ENCODE measurements at places on chromosomes 2 and 18.

DNA sequence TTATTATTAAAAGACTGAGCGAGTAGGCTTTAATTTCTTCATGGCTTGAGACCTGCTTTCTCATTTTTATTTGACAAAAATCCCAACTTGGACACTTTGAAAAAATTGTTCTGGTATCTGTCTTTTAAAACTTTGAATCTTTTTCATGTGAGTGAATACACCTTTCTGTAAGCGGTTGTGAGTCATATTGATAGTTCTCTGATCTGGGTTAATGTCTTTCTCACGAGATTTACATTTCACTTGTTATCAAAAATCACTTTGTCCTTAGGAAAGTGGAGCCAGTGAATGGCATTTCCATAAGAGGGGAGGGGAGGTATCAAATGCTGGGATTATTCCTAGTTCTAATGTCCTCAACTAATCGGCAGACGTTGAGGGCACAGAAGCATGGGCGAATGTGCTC is 36.3 kb downstream of the ATP9B start:
- DNase-seq: no peak

DNA sequence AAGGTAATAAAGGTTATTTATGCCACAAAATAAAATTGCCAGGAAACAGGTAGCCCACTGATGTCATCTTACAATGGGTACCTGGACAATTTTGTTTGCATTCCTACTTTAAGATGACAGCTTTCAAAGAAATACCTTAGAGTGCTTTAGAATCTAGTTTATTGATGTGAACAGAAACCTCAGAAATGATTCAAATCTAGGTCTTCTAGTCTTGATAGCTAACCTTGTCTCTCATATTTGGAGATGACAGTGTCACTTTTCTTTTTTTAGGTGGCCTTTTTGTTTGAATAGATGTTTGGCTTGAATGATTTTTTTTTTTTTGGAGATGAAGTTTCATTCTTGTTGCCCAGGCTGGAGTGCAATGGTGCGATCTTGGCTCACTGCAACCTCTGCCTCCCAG is 69.1 kb downstream of the PIK3C3 start:
- no peak for DNase-seq

DNA sequence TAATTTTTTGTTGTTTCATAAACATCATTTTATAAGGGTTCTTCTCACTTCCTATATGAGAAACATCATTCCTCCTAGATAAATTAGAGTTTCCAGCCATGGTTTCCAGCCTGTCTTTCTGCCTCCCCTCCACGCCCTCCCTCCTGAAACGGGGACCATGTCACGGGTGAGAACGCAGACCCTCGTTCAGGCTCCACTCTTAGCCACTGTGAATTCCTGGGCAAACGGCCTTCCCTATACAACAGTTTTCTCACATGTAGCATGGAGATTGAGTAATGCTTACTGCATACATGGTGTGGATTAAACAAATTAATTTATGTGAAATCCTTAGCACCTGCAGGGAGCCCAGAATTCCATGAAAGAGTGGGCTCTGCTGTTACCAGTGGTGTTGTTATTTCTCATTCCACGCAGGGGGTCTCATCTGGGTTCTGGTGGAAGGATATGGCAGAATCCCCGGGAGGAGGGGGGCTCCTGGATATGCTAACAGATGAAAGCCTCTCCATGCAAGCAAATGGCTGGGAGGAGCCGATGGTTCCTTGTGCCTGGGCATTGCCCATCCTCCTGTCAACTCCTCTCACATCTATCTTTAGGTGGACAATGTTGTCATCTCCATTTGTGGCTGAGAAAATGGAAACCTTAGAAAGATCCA is 54.0 kb upstream of the TWIST2 start:
- no peak for DNase-seq

DNA sequence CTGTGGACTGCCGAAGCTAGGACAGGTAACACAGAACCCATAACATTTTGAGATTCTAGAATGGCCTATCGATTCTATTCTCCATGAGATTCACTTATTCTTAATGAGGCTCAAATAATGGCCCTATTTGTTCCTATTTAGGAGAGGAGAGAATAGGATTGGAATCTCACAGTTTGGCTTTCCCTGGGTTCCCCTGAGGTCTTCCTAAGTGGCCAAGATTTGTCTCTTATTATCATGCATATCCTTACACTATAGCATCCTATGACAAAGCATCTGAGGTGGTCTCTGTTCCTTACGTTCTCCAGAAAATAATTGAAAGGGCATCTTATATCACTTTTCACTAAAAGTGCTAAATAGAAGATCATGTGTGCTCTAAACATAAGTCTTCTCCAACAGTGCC is 9.5 kb downstream of the WDPCP start:
- no peak for DNase-seq

DNA sequence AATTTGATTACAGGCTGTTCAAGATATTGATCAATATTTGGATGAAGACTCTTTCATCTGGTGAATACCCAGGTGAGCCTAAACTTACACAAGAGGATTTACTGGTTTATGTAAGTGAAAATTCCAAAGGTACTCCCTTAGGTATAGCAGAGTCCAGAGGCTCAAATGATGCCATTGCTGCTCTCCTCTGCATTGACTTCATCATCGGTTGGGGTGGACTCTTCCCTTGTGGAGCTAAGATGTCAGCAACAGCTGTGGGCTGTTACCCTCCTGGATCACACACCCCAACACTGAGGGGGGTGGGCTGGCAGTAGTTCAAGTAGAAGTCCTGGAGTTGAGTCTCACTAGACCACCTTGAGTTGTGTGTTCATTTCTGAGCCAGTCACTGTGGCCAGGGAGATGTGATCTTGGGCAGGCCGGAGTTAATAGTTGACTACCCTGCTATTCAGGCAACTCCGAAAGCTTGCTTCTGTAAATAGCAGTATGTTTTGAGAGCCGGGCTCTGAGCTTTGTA is 236.9 kb downstream of the PTPRM start:
- DNase-seq: no peak

- no peak for DNase-seq
Measured at GRCh38 chr2:126837966-126838715, 60.5 kb upstream of the TEX51 start.

DNA sequence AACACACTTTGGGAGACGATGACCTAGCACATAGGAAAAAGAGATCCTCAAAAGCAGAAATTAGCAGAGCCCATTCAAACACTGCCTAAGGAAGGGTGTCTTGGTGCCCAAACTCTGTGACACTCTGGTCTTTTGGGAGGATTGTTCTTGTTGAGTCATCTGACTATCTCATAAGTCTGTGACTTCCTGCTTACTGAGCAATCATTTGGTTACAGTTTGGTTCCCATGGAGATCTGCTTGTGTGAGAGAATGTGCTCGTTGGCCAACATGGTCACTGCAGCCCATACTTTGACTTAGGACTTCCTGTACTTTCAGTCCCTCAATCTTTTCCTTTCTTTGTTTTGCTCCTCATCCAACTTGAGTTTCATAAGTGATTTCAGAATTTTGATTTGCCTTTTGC is 602.9 kb downstream of the NYAP2 start:
- DNase-seq: no peak

GRCh38 chr2:136363470-136363869 is 245.5 kb upstream of the CXCR4 start:
- no peak for DNase-seq

DNA sequence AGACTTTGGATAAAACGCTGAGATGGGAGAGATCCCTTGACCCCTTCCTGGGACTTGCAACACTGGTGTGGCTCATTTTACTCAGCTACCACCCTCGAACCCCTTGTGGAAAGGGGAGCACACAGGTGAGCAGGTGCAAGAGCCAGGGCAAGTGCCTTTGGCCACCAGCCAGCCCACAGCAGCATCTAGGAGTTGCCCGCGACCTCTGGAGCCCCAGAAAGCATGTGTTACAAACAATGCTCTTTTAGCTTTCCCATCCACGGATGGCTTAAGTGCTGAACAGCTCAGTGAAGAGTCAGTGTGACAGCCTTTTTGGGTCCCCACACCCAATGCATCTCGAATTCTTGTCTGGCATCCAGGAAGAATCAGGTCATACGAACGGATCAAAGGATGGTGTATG is 197.8 kb downstream of the MEMO1 start:
- DNase-seq: no peak

DNA sequence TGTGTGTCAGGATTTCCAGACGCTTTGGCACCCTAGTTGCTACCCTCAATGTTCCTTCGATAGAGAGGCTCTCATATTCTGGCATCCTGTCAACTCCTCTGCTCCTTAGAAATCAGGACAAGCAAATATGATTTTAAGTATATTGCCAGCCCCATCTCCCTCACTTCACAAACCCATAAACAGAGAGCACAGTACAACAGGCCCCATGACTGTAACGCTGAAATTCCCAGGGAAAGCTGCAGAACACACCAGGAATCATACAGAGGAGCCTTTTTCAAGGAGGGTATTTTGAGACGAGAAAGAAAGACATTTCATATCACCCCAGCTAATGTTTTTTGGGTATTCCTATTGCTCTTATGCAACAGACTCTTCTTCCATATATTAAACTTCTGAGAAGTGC is 162.9 kb downstream of the NAPG start:
- DNase-seq: no peak

- no peak for DNase-seq
Measured at GRCh38 chr2:46135958-46136357, 161.2 kb upstream of the EPAS1 start.

- no peak for DNase-seq
Measured at GRCh38 chr2:176115883-176116813, at the start of gene HOXD10. TSS of gene HOXD10 (plus strand) at chr2:176116778. CDS start at chr2:176116834, 56 bp downstream.

DNA sequence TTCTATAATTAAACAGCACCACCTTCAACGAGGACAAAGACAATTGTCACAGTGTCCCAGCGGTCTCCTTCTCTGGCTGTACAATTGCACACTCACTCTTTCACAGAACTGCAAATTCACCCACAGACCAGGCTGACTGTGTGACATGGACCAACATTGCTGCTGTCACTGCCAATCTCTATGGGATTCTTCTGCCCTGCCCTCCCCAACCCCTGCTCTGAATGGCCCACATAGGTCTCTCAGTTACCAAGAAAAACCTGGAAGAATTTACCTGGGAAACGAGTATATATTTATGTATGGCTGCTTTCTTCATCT is 26.5 kb downstream of the LRRC30 start:
- no peak for DNase-seq

DNA sequence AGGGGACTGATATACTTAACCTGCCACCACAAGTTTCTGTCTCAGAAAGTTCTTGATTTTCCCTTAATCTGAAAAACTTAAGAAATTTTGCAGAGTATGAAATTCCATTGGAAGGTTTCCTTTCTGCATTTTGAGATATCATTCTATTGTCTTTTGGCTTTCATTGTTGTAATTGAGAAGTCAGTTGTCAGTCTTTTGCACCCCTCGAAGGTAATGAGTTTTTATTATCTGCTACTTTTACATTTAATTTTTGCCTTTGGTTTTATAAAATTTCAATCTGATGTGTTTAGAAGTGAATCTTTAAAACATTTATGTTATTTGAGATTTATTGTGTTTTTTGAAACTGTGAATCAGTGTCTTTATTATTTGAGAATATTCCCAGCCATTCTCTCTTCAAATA is 4.8 kb upstream of the IL36A start:
- DNase-seq: no peak

DNA sequence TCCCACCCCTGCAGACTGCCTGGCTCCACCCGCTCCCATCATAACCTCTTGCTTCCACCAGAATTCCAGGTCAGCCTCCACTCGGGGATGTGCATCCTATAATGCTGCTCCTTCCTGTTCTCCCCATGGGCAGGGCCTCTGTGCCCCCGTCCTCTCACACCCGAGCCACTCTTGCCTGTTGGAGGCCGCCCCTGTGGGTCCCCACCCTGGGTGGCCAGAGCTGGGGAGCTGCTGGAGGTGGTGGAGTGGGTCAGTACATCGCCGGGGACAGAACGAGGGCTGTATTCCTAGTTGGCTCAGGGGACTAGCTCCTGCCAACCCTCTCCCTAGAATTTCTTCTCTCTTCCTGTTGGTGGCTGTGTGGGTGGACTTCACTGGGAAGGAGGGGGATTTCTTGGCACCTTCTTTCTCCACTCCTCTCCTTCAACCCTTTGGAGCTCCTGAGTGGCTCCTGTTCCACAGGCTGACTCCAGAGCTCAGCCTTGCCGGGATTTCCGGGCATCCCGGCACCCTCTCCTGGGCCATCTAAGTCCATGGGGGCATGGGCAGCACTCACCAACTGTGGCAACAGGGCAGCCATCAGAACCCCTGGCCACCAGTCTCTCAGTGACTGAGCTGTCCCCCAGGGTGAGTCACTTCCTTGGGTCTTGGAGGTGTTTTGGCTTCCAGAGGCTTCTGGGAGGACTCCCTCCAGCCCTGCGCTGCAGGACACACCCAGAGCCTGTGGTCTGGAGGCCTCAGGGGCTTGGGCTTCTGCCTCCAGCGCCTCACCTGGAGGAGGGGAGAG is 88.2 kb upstream of the MCFD2 start:
- no peak for DNase-seq

DNA sequence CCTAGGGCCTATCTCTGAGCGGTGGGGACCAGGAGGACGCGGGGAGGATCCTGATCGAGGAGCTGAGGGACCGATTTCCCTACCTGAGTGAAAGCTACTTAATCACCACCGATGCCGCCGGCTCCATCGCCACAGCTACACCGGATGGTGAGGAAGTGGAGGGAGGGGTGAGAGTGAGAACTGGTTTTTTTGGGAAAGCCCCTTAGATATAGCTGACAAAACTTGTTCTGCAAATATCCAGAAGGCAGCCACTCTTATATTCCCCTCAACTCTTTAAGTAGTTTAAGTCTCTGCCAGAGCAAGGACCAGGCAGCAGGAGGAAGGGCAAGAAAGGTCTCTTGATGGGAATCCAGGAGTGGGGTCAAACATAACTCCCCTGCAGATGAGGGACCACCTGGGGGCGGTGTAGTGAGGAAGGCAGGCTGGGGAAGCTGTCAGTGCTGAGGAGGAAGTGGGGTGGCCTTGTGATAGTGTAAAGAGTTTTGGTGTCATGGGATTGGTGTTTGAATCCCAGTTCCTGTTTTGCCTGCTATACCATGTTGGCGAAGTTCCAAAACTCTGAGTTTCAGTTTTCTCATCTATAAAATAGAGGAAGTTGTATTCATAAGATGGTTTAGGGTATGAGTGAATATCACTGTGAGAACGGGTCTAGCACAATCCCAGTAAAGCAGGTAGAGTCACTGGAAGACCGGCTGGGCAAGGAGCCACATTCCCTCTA is 3.4 kb downstream of the NAGK start:
- DNase-seq: no peak

DNA sequence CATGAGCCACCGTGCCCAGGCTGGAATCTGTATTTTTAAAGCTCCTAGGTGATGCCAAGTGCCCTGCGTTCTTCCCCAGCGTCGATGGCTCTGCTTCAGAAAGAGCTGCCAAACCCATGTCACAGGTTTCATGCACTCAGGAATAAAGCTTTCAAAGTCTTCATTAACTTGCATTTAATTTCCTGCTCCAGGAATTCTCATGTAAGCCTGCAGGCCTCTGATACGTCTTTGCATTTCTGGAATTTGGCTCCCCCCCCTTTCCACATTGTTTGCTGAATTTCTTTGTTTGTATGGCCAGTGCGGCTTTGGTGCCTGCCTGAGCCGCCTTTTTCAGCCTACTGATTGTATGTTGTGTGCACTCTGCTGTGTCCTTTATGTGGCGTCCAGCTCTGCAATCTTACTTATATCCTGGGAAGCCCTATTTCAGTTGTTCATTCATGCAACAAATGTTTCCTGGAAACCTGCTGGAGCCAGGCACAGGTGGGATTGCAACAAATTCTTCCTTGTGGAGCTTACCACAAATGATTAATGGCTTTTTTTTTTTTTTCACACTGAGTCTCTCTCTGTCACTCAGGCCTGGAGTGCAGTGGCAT is 17.9 kb upstream of the OTOF start:
- no peak for DNase-seq

- DNase-seq: no peak
Measured at GRCh38 chr2:10300328-10300920, 2.3 kb upstream of the HPCAL1 start.

- no peak for DNase-seq
Measured at GRCh38 chr2:1407950-1408675, 5.2 kb upstream of the TPO start.

- no peak for DNase-seq
Measured at GRCh38 chr2:73227086-73227485, 6.0 kb downstream of the PRADC1 start.

Data from activated naive CD4-positive, alpha-beta T cell (primary cell).